NCI-H187 (cell line): ENCODE measurements at places on chromosomes 11 and 22.

DNA sequence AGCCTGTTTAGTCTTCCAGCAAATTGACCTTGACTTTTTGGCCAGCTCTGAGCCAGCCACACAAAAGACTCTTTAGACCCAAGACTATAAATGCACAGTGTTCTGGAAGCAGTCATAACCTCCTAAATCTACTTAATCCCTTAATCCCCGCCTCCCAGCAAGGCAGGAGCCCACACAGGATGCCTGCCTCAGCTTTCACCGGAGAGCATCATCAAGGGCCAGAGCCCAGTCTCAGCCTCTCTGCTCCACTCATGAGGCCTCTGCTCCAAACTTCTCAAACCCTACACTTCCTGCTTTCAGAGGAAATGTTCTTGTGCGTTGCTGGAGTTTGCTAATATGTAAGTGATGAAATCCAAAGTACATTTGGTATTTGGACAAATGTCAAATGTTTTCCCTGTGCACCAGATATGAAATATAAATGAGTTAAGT lies 57.9 kb upstream of the FSHB start:
- DNase-seq, result no peak

DNA sequence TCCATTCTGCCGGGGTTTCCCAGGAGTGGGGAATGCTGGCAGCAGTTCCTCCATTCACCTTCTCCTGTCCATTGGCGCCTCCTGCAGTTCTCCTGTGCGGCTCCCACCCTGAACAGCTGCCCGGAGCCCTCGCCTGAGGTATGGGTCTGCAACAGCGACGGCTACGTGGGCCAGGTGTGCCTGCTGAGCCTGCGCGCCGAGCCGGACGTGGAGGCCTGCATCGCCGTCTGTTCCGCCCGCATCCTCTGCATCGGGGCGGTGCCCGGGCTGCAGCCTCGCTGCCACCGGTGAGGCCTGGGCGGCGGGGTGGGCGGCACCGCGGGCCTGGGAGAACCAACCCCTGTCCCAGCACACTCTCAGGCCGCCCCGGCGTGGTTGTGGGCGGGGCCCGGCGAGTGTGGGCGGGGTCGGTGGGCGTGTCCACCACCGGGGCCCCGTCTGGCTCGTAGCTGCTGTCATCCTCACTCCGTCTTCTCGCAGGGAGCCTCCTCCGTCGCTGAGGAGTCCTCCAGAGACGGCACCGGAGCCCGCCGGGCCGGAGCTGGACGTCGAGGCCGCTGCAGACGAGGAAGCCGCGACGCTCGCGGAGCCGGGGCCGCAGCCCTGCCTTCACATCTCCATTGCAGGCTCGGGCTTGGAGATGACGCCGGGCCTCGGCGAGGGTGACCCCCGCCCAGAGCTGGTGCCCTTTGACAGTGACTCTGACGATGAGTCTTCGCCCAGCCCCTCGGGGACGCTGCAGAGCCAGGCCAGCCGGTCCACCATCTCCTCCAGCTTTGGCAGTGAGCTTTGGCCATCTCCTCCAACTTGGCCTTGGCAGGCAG lies 14.0 kb upstream of the RELT start:
- DNase-seq, result no peak

GRCh38 chr11:111617286-111617685 lies 15.0 kb downstream of the SIK2 start:
- DNase-seq, result no peak

DNA sequence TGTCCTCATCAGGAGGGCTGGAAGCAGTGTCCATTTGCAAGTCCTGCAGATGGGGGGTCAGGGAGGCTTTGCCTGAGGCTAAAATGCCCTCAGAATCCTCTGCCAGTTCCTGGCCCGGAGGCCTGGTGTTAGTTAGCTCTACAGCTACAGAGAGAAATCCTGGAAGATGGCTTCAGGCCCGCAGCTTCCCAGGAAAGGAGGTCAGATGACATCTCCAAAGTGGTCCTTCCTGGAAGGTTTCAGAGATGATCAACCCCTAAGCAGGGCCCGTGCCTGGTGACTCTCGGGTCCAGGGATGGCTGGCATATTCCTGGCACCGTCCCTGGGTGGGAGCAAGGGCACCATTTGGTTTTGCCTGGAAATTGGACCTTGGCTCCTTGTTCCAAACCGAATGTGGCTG lies 959.1 kb downstream of the BRD1 start:
- no peak for DNase-seq

GRCh38 chr11:123461164-123461563 lies 31.1 kb downstream of the GRAMD1B start:
- DNase-seq, result no peak

- no peak for DNase-seq
These were observed 246.5 kb downstream of the CADM1 start for GRCh38 chr11:115257678-115258077.

- DNase-seq, result no peak
These were observed 227.0 kb downstream of the ADAMTS15 start for GRCh38 chr11:130675371-130675821.
